ENCODE measurements at places on chromosomes 4 and X. TPM values are rescaled to one million over a fixed set of nuclear protein-coding genes. Genes with fewer than 3 reads are reported as not detected.

N4BP2 gene
- total RNA-seq: 5.3 TPM

TRAPPC2 gene
- 13.9 TPM for total RNA-seq

SPOCK3 gene
- under 0.01 TPM for total RNA-seq

RAB41 gene
- total RNA-seq: not detected
